ENCODE measurements at places on chromosomes 3 and 15. TPM values are rescaled to one million over a fixed set of nuclear protein-coding genes. Genes with fewer than 3 reads are reported as not detected.

DNA sequence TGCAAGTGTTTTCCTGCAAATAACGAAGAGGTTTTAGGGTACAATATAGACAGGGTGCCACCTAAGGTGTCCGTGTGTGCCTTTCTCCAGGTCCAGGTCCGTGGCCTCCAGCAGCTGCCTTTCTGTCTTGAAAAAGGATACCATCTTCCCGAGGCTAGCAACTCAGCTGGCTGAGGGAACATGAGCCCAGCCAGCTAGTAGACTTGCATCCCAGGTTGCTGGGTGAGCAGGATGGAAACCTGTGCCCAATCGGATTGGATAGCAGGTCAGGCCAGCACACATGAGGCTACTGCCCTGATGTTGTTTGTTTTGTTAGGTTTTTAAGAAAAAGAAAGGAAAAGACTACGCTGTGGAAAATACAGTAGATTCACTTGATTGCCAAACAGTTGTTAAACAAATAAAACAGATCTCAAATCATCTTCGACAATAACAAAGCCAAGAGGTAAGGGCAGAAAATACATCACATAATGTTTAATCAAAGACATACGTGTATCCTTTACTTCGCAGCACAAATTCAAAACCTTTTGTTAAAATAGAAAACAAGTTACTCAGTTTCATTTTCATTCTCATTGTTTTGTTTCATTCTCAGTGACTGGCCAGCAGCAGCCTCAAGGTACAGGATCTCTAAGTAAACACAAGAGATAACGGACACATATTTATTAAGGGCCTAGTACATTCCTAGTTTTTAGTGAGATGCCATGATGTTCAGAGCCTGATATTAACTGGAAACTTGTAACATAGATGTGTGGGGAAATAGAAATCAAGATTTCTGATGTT is 661.2 kb upstream of the NR2F2 start:
- no peak for DNase-seq

GRCh38 chr3:100209169-100209568 is 51.6 kb upstream of the TBC1D23 start:
- DNase-seq, result no peak

- DNase-seq, result no peak
These were observed 950.1 kb downstream of the TBL1XR1 start for GRCh38 chr3:176247191-176247590.

DNA sequence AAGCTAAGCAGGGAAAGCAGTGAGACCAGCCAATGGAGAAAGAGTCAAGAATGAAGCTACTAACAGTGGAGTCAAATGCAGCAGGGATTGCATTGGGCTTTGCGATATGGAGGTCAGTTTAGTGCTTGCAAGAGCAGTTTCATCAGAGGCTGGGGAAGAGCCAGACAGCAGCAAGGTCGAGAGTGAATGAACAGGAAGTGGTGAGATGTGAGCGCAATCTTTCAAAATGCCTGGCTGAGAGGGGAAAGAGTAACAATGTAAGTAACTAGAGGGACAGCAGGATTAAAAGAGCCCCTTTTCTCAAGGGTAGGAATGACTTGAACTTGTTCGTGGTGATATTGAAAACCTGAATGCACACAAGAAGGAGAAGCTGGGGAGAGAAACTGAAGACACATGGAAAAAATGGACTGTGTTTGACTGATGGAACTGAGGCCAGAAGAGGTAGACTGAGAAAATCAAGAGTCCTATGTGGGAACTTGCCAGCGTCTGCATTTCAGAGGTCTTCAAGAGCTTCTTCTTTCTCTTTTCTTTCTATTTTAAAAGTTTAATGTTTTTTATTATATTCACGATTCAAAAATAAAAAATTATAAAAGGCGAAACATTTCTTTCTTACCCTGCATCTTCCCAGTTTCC is 30.6 kb upstream of the GPR160 start:
- no peak for DNase-seq

DNA sequence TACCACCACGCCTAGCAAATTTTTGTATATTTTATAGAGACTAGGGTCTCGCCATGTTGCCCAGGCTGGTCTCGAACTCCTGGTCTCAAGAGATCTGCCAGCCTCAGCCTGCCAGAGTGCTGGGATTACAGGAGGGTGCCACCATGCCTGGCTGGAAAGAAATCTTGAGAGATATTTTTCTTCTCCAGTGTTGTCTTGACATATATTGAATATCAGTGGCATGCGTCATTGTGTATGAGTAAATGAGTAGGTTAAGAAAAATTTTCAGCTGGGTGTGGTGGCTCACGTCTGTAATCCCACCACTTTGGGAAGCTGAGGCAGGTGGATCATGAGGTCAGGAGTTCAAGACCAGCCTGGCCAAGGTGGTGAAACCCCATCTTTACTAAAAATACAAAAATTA is 3.5 kb upstream of the PIF1 start:
- no peak for DNase-seq

DNA sequence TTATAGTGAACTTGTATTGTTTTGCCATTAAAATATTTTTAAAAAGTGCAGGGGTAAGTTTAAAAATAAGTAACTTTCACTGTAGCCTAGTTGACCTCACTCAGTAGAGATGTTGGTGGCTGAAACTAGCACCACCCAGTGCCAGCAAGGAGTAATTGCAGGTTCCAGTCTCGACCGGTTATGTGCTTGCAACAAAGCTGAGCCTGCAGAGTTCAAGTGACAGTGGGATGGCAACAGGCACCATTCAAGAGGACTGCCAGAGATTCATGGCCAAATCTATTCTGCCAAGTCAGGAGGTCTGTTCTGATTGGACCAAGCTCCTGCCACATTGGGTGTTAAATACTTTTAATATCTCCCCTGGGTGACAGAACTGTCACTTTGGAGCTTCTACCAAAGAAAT is 2.7 kb downstream of the ADAMTS7 start:
- peak; percentile 6 for DNase-seq

GRCh38 chr15:53193149-53193548 is 403.0 kb upstream of the ONECUT1 start:
- DNase-seq, result peak; percentile 12

- DNase-seq, result no peak
These were observed 233.2 kb downstream of the FGF12 start for GRCh38 chr3:192494174-192494573.

DNA sequence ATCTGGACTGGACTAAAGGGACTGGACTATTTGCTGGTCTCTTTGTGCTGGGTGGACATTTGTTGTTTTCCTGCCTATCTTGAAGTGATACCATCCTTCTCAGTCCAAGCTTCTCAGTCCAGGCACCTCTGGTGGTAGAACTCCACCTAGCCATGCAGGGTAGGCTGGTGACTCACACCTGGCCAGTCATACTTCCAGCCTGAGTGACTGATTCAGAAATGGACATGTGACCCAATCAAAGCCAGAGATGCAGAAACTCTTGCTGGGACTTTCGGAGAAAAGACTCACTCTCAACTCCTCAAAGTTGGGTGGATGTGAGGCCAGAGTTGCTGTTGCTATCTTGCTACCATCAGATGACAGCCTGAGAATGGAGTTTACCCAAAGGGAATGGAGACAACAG is 5.6 kb upstream of the ASB14 start:
- DNase-seq, result peak; percentile 40

DNA sequence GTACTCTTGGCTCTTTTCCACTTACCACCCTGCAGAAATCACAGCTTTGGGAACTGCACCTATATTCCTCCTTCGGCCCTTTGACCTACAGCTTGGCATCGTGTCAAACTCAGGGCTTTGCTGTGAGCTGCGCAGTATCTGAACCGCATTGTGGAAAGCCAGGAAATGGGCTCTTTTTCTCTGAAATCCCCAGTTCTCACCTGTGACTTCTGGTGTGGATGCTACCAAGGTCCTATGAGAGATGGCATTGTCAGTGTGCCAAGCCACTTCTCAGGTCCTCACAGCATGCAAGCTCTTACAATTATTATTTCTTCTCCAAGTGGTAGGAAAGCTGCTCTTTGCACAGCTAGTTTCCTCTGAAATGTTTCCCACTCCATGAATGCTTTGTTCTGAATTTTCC is 450.6 kb upstream of the TBL1XR1 start:
- no peak for DNase-seq

DNA sequence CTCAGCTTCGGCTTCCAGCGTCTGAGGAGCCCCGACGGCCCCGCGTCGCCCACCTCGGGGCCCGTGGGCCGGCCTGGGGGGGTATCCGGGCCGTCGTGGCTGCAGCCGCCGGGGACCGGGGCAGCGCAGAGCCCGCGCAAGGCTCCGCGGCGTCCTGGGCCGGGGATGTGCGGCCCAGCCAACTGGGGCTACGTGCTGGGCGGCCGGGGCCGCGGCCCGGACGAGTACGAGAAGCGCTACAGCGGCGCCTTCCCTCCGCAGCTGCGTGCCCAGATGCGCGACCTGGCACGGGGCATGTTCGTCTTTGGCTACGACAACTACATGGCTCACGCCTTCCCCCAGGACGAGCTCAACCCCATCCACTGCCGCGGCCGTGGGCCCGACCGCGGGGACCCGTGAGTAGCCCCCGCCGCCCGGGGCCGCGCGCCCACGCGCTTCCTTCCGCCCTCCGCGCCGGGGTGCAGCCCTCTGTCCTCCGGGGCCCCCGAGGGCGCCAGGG is 462 bp downstream of the EDEM1 start:
- no peak for DNase-seq

DNA sequence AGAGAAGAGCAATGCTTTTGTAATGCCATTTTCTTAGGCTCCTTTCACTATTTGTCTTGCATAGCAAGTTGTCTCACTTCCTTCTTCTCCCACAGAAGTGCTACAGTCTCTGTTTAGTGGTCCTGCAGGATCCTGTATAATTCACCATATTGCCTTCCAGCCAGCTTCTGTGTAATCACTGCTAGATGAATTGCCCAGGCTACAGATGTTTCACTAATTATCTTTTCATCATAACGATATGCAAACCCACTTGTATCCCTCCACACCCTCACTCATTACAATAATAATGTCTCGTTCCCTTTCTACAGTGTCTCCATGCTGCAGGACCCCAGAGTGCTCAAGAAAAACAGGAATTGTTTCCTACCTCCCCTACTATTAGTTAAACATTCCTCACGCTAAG is 402.9 kb downstream of the TBL1XR1 start:
- no peak for DNase-seq

DNA sequence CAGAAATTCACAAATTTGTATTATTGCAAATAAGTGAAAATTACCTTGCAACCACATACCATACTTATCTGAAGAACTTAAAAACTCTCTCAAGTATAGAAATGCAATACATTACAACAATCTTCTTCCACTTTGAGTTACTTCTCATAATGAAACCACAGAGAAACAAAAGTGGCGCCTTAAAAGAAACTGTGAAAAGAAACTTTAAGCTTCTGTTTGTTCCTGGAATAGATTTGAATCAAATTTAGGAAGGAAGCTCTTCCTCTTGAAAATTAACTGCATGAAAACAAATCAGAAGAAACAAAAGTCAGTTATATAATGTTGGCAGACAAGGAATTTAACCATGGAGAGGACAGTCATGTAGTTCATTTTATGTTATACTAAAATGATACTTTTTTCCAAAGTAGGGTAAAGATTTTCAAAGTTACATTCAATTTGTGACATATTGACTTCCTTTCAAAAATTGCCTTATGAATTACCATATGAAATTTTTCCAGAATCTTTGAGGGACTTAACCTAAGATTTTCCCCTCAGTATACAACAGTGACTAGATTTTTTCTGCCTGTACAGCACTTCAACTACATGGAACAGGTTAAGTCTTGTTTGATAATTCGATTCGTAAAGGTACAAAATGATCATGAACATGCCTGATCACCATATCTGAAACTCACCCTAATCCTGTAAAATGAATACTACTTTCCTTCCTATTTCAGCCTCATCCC is 57.6 kb upstream of the TNFSF10 start:
- no peak for DNase-seq

- no peak for DNase-seq
These were observed 21.7 kb downstream of the PPP4R2 start for GRCh38 chr3:73018298-73018697.

GRCh38 chr3:130457671-130458070 is 59.3 kb upstream of the COL6A6 start:
- no peak for DNase-seq

DNA sequence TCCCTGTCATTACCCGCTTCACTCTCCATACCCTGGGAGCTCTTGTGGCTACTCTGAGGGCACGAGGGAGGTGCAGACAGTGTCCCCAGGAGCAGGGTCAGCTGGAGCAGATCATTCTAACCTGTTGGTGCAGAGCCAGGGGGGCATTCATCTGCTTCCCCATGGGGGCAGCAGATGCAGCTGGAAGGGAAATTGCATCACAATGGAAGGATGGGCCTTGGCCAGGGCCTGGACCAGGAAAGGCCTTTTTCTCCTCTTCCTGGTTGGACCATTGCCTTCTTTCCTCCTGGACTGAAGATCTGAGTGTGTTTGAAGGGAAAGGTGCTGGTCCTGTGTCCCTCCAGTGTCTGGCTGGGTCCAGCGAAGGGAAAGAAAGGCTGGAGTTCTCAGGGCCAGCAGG is 55.7 kb downstream of the EPHB1 start:
- DNase-seq, result no peak

GRCh38 chr3:81650187-81650586 is 111.3 kb downstream of the GBE1 start:
- DNase-seq, result no peak

GRCh38 chr3:196800742-196801434 is 61.2 kb downstream of the PAK2 start:
- DNase-seq, result no peak

DNA sequence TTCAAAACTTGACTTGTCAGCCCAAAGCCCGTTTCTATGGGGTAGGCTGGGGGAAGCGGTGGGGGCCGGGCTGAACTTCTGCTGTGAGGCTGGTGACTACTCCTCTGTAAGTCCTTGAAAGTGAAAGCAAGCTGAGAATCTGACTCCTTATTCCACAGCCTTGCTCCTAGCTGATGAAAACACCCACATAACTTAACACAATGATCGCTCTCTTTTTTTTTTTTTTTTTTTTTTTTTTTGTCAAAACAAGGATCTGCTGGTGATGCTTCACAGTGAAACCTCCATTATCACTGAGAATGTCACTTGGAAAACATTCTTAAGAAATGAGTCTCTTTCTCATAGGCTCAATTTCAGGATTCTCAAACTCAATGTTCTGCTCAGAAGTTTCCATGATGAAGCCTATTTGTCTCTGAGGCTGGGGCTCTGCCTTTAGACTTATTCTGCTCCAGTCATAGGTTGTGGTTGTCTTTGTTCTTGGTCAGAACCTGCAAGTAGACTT is 31.4 kb upstream of the TKT start:
- no peak for DNase-seq

DNA sequence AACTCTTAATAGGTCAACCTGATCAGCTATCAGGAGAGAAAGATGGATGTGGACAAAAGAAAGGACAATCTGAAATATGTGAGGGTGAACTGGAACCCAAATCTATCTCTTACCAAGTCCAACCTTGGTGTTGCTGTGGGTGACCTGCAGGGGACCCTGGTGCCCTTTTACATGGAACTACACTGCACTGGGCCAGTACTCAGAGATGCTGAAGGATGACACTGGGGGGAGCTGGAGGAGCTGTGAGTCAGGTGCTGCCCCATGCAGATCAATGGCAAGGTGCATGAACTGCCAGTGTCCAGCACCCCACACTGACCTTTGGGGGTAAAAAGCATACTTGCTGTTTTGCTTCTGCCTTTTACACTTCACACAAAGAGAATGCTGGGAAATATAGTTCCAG is 55.6 kb upstream of the TBC1D5 start:
- DNase-seq, result no peak

The TRAIP gene
- 7.0 TPM for total RNA-seq

The LARP6 gene
- total RNA-seq, result 41.0 TPM

The IL5RA gene
- not detected for total RNA-seq

The DENND6A gene
- 12.7 TPM for total RNA-seq

The RNU5B-1 gene
- total RNA-seq, result not detected

The GATA2 gene
- total RNA-seq, result not detected

Data from Caki2 (cell line).